ENCODE measurements at places on chromosomes 7 and 10.

DNA sequence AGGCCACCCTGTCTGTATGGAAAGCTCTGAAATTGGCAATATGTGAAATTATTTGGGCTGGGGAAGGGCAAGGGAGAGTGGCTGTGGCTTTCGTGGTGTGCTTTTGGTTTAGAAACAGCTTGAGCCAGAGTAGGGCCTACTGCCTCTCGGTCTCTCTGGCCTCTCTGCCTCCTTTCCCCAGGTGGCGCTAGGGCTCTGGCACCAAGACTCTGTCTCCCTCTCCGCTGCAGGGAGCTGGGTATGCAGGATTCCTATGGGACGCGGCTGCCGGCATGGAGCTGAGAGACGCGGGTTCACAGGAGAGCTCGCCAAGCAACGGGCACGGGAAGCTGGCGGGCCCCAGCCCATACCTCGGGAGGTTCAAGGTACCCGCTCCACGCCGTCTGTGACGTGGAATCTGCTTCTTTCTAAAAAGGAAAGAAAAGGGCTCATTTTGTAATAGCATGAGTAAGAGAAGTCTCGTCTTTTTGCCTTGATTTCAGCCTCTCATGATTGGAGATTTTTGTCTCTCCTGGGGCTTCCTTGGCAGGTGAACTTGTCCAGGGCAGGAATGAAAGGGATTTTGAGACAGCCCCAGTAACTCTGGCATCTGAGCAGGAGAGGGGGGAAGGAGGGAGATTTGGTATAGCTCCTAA is 105.1 kb upstream of the ANLN start:
- no peak for DNase-seq

- no peak for DNase-seq
These were observed 84.4 kb downstream of the LRRC4 start for GRCh38 chr7:127946847-127947246.

DNA sequence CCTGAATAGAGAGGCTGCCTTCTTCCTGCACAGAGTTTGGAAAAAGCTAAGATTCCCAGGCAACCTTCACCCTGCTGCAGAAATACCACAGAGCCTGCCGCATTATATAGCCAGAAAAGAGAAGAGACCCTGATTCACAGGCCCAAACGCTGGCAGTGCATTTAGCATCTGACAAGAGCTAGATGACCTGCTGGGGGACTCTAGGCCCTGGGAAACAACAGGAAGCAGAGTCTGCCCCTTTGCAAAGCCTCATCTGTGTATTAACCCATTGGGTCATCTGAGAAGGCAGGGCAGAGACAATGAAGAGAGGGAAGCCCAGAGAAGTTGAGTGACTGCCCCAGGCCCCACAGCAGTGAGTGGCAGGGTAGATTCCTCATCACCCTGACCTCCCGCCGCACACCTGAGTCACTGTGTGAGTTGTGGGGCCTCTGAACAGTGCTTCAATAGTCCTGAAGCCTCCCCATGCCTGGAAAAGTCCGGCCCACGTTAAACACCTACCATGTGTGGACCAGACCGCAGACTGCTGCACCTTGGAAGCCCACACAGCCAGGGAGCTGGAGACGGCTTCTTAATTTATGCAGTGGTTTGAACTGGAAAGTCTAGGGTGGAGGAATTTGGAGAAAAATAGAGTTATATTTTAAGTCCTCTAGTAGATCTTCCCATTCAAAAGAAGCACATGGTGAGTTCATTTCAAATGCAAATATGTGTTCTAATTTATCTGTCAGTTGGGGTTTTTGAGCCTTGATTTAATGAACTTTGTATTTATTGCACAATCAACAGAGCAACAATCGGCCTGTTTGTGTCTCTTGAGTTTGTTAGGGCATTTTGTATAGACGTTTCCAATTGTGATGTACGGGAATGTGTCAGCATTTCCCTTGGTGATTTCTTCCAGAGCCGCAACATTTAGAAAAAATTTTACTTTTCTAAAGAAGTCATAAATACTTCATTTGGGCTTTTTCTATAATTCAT is 80.4 kb upstream of the GPR26 start:
- peak; percentile 23 for DNase-seq

- peak; percentile 89 for DNase-seq
These were observed 26.0 kb upstream of the GLI3 start for GRCh38 chr7:42262964-42263363.

DNA sequence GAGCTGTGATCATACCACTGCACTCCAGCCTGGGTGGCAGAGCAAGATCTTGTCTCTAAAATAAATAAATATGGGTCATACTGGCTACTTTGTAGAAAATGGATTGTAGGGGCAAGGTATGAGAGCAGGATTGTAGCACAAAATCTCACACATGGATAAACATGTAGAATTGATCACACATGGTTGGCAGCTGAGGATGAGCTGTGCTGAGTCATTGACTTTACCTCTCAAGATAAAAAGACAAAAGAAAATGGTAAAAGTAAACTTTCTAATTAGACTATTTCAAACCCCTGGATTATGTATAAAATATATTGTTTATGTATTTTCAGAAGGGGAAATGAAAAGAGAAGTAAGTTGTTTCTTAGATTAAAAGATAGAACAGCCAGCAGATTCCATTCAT is 69.3 kb downstream of the APBB1IP start:
- peak; percentile 30 for DNase-seq

DNA sequence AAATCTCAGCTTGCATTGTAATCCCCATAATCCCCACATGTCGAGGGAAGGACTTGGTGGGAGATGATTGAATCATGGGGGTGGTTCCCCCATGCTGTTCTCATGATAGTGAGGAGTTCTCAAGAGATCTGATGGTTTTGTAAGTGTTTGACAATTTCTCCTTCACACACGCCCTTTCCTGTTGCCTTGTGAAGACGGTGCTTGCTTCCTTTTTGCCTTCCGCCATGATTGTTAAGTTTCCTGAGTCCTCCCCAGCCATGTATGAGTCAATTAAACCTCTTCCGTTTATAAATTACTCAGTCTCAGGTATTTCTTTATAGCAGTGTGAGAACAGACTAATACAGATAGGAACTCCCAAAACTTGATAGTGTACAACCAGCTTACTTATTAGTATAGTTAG is 98.6 kb downstream of the CREM start:
- no peak for DNase-seq

GRCh38 chr7:44977304-44977958 is 1.4 kb downstream of the MYO1G start:
- no peak for DNase-seq

GRCh38 chr7:16066805-16067459 is 354.4 kb downstream of the CRPPA start:
- peak; percentile 23 for DNase-seq

DNA sequence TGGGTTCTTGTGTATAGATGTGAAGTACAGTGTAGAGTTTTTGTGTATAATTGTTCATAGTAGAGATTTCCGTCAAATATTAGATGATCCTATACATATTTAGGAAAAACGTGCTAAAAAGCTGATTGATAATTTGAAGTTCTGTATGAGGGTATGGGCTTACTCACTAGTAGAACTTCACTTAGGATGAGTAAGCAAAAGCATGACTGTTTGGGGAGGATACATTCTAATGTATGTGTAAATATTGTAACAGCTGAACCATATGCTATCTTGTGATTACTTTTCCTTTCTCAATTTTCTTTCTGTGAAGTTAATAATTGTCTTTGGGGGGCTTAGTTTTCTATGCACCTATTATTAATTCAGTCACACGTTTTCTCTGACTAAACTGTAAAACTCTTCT is 53.2 kb upstream of the PDK4 start:
- DNase-seq, result no peak

DNA sequence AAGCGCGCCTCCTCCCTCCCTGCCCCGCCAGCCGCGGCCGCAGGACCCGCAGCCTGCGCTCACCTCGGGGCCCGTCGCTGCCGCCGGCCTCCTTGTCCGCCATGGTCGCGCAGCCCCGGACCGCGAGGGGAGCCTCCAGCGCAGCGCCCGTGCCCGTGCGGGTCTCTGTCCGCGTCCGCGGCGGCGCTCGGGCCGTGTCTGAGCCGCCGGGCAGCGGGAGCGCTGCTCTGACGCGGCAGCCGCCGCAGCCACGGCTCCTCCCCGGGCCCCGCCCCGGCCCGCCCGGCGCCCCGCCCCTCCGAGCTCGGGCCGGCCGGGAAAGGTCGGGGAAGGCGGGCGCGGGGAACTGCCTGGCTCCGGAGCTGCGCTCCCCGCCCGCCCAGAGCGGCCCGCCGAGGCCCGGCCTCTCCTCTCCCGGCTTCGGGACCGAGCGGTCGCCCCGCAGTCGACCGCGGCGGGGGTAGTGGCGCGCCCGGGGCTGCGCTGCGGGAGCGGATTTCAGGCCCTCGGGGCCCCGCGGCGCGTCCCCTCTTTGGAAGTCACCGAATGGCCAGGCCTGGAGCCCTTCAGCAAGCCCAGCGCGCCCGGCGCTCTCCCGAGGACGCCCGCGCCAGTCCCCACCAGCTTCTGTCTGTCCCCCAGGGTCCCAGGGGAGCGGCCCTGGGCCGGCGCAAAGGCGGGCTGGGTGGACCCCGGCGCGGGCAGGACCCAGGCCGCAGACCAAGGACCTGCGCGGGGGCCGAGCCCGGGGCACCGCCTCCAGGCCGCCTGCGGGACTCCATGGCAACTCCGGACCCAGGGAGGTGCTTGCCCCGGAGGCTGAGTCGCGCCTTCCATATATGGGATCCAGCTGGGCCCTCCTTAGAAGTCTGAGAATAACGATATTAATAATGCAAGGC is at the start of gene HSPA12A:
Gene HSPA12A, minus strand, starts transcription at position 200 of the 899 bp plus-strand sequence. Its CDS starts 97 bp downstream, at position 103.
- peak; percentile 78 for DNase-seq

DNA sequence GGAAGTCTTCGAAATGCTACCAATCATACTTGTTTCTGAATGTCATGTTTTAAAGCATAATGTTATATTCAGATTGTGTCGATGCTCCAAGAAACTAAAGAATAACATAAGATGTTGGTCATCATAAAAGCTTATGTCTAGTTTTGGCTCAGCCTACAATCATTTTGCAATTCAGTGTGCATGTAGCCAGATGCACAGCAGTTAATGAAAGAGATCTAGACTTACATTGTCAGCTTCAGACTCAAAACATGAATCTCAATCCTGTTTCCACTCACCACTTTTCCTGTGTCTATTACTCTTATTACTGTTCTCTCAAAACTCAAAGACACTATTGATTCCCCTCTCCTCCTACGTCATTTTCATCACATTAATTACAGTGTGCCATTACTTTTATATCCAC is 21.4 kb downstream of the TMEM196 start:
- peak; percentile 24 for DNase-seq

DNA sequence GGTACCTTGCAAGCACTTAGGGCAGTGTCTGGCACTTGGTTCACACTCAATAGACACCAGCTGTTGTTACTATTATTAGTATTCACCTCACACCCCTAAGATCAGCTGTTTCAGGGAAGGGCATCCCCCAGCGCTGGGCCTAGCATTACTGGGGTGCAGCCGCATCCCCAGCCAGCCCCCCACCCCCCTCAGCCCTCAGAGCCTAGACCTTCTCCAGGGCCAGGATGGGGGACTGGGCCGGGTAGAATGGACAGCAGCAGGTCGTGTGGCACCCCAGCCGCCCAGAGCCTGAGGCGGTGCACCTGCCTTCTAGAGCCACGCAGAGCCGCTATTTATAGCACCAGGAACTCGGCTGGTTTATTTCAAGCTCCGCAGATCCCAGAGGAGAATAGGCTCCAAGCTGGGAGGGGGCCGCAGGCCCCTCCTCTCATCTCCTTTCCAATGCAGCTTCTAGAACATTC is 60.5 kb downstream of the GTF2IRD1 start:
- no peak for DNase-seq

DNA sequence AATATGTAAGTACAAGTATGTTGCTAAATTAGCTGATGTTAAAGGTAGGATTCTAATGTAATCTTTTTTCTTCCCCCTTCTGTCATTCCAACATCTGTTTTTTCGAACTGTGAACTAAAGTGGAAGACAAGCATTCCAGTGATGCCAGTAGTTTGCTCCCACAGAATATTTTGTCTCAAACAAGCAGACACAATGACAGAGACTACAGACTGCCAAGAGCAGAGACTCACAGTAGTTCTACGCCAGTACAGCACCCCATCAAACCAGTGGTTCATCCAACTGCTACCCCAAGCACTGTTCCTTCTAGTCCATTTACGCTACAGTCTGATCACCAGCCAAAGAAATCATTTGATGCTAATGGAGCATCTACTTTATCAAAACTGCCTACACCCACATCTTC is 62.7 kb downstream of the WAC start:
- DNase-seq, result peak; percentile 74

GRCh38 chr7:158633055-158633956 is 45.7 kb upstream of the PTPRN2 start:
- DNase-seq, result no peak

GRCh38 chr7:72112992-72113391 is 299.1 kb downstream of the CALN1 start:
- DNase-seq, result no peak

DNA sequence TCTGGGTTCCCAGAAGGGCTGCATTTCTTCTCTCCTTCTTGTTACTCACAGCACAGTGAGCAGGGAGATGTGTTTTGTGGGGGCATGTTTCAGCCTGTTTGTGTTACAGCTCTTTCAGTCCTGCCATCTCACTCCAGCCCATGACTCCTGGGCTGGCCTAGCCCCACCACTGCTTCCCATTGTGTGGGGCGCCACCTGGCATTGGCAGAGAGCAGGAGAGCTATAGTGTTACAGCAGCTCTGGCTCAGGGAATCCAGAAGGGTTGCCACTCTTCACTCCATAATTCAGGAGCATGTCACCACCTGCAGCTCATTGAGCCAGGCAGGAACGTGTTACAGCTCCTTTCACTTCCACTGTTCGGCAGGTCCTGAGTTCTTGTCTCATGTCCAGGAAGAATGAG is 30.0 kb downstream of the CLDN12 start:
- no peak for DNase-seq

DNA sequence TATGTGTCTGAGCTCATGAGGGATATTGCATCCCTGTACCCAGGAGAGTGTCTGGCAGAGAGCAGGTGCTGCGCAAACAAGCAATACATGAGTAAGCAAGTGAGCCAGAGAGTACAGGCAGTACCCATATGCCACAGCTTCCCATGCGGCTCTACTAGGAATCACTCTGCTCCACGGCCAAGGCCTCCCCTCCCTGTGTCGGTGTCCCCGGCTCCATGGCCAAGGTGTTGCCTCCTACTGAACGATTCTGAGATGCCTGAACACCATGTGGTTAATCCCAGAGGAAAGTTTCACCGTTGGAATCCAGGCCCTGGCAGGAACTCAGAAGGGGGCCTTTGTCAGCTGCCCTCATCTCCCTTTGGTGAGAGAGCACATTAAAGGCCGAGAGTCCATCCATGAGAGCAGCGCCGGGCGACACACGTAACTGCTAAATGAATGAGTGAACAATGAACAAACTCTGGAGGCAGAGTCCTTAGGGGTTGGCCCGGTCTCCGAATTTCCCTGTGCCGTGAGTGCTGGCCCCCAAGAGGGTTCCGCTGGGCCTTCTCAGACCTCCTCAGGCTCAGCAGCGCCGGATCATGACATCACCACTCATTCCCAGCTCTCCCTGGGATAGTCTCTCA is 136.0 kb upstream of the FAM20C start:
- no peak for DNase-seq

GRCh38 chr7:75660566-75661215 is 78.0 kb downstream of the HIP1 start:
- no peak for DNase-seq

Measured in AG10803 (cell line).